Pancreas (tissue), 10 donors: ENCODE measurements at places on chromosomes 16 and 17. TPM values are rescaled to one million over a fixed set of nuclear protein-coding genes. Genes with fewer than 3 reads are reported as not detected.

CACNG3 gene
- not detected for total RNA-seq

DNA sequence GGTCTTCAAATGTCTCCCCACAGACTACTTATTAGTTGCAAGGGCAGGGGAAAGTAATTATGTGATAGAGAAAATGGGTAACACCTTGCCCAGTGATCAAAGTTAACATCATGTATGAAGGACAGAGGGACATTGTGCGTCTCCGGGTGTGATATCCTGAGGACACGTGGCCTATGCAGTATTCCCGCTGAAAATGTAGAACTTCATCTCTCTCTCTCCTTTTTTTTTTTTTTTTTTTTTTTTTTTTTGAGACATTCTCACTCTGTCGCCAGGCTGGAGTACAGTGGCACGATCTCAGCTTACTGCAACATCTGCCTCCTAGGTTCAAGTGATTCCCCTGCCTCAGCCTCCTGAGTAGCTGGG lies 7.9 kb upstream of the CUEDC1 start:
- no peak overlapping the region for H3K4me3 ChIP-seq
- no peaks in the 10 kb centered on the region for H3K4me1 ChIP-seq
- no peaks in the 10 kb centered on the region for H3K27me3 ChIP-seq
- no peaks in the 10 kb centered on the region for H3K36me3 ChIP-seq

DNA sequence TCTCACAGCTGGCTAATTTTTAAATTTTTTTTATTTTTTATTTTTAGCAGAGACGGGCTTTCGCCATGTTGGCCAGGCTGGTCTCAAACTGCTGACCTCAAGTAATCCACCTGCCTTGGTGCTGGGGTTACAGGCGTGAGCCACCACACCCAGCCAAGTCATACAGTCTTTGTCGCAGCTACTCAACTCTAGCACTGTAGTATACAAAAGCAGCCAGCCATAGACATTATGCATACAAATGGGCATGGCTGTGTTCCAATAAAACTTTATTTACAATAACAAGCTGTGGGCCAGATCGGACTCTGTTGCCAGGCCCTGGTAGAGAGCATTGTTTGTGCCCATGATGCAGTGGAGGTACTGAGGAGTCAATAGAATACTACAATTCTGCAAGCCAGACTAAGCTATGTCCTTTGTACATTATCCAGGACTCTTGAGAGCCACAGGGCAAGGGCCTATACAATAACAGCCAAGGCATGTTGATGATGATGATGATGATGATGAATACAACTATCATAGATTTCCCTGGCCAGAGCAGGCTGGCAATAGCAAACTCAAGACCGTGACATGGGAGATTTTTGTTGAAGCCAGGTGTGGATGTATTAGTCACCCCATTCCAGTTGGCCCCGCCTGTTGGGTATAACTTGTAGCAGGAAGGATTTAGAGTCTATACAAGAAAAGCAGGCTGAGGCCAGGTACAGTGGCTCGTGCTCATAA lies 101.8 kb downstream of the MYH11 start:
- H3K4me1 ChIP-seq: no peaks in the 10 kb centered on the region
- H3K36me3 ChIP-seq: no peaks in the 10 kb centered on the region
- no peak overlapping the region for H3K27ac ChIP-seq
- no peak overlapping the region for H3K4me3 ChIP-seq

- H3K27me3 ChIP-seq: no peaks in the 10 kb centered on the region
- H3K27ac ChIP-seq: no peak within 1 kb of the TSS
Observed at GRCh38 chr17:44004077-44004760, at the start of gene NAGS. NAGS (plus strand) TSS chr17:44004622; CDS start chr17:44004664, 42 bp downstream.

GRCh38 chr16:11738742-11739544 lies 3.7 kb downstream of the TXNDC11 start:
- peaks cover 52% of the 10 kb centered on the region for H3K4me1 ChIP-seq
- no peak overlapping the region for H3K4me3 ChIP-seq
- H3K27me3 ChIP-seq: no peaks in the 10 kb centered on the region
- no peak for DNase-seq
